HepG2 (cell line): ENCODE measurements at places on chromosomes 5 and 9. TPM values are rescaled to one million over a fixed set of nuclear protein-coding genes. Genes with fewer than 3 reads are reported as not detected.

GRCh38 chr5:149125386-149125891 lies 15.9 kb upstream of the ABLIM3 start:
- no peaks in the 10 kb centered on the region for H3K36me3 ChIP-seq
- no peak overlapping the region for H3K27ac ChIP-seq
- H3K27me3 ChIP-seq, result no peaks in the 10 kb centered on the region; the same call in 1 of the 2 replicates
- no peak overlapping the region for H3K4me3 ChIP-seq
- no peaks in the 10 kb centered on the region for H3K4me1 ChIP-seq

DNA sequence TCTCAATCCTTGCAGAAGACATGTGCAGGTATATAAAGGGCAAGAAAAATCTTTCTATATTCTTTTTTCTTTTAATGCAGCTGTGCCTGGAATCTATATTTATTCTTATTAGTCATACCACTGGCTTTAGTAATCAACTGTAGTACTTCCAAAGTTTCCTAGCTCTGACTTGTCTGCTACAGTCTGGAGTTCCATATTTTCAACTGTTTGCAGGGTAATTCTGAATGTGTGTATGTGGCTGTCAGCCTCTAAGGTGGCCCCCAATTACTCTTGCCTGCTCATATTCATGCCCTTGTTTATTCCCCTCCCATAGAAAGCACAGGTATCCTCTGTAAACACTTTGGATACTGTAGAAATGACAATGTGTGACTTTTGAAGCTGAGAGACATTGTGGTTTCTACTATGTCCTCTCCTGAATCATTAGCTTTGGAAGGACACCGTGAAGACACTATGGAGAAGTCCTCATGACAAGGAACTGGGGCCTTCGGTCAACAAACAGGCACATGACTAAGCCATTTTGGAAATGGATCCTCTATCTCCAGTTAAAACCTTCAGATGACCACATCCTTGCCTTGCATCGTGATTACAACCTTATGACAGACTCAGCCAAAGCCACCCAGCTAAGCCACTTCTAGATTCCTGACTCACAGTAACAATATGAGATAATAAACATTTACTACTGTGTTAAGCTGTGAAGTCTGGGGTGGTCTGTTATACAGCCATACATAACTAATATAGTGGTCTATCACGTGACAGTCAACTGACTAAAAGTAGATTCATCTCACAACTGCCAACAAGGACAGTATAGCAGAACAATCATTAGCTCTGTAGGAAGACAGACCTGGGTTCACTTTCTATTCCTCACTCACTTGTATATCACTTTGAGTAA lies 49.5 kb upstream of the SUSD1 start:
- peaks cover 8% of the 10 kb centered on the region for H3K36me3 ChIP-seq
- no peak for DNase-seq
- H3K4me1 ChIP-seq, result no peaks in the 10 kb centered on the region
- H3K27ac ChIP-seq, result no peak overlapping the region

DNA sequence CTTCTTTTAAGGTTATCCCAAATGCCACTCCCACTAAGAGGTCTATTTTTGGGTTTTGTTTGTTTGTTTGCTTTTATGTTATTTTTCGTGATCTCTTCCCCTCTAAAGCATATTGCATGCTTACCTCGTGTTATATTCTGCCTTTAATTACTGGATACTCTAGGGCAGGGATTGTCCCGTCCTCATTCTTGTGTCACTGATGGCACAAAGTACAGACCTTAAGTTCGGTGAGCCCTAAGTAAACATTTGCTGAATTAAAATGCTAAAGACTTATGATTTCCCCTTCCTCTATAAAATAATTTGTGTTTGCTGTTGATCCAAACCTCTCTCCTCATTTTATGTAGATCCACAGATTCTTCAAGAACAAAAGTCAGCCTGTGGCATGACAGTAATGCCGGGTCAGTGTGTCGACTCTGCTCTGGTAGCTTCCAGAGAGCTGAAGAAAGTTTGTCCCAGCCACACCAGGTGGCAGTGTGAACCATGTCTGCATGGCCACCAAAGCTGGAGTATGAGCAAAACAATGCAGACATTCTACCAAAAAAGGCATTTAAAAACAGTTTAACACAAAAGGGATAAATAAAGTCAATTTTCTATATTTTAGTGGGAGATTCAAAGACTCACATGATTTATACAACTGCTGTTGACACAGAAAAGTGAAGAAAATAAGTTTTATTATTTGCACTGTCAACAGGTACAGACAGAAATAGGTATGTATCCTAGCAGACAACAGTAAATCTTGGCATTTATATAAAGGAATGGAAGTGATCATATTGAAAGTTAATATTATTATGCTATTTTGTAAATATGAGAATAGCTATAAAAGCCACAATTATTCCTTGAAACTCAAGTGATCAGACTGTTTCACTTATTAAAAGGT lies 17.9 kb upstream of the POC5 start:
- H3K4me3 ChIP-seq, result no peak overlapping the region
- no peaks in the 10 kb centered on the region for H3K36me3 ChIP-seq
- DNase-seq, result peak; percentile 43
- no peaks in the 10 kb centered on the region for H3K27me3 ChIP-seq
- no peak overlapping the region for H3K27ac ChIP-seq
- H3K4me1 ChIP-seq, result 0 out of 2 replicates have a peak, but pooled peaks cover 5% of the 10 kb centered on the region

DNA sequence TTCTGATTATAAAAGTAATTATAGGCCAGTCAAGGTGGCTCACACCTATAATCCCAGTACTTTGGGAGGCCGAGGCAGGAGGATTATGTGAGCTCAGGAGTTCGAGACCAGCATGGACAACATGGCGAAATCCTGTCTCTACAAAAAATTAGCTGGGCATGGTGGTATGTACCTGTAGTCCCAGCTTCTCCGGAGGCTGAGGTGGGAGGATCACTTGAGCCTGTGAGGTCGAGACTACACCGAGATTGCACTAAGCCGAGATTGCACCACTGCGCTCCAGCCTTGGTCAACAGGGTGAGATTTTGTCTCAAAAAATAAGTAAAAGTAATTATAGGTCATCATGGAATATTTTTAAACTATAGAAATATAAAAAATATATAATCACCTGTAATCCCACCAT lies 18.1 kb downstream of the IRF1 start:
- no peak overlapping the region for H3K4me3 ChIP-seq
- H3K4me1 ChIP-seq, result peaks cover 68% of the 10 kb centered on the region
- H3K36me3 ChIP-seq, result no peaks in the 10 kb centered on the region
- H3K27ac ChIP-seq, result no peak overlapping the region
- no peak for DNase-seq

- H3K4me1 ChIP-seq, result peaks cover 51% of the 10 kb centered on the region
- peak overlapping the region; percentile 99 for H3K27ac ChIP-seq
- no peaks in the 10 kb centered on the region for H3K27me3 ChIP-seq
- no peak for DNase-seq
- H3K36me3 ChIP-seq, result no peaks in the 10 kb centered on the region
Observed at GRCh38 chr5:138033386-138033808, 518 bp upstream of the FAM13B start.

- H3K27ac ChIP-seq, result no peak overlapping the region
- H3K36me3 ChIP-seq, result no peaks in the 10 kb centered on the region
- H3K27me3 ChIP-seq, result no peaks in the 10 kb centered on the region; the same call in 2 of the 3 replicates
- no peak overlapping the region for H3K4me3 ChIP-seq
Observed at GRCh38 chr5:136423944-136424606, 58.7 kb upstream of the TRPC7 start.

DNA sequence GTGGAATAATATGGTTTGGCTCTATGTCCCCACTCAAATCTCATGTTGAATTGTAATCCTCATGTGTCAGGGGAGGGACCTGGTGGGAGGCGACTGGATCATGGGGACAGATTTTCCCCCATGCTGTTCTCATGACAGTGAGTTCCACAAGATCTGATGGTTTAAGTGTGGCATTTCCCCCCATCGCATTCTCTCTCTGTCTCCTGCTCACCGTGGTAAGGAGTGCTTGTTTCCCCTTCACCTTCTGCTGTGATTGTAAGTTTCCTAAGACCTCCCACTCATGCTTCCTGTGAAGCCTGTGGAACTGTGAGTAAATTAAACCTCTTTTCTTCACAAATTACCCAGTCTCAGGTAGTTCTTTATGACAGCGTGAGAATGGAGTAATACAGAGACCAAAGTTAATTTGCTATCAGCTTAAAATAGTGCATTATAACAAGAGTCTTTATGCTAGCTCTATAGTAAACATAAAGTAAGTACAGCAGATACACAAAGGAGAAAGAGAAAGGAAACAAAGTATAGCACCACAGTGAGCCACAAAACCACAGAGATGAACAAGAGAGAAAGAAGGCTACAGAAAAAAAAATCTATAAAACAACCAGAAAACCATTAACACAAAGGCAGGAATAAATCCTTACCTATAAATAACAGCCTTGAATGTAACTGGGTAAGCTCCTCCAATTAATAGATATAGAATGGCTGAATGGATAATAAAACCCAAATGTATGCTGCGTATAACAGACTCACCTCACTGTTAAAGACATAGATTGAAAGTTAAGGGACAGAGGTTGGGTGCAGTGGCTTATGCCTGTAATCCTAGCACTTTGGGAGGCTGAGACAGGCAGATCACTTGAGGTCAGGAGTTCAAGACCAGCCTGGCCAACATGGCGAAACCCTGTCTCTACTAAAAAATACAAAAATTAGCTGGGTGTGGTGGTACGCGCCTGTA lies 39.7 kb downstream of the RAPGEF6 start:
- no peak overlapping the region for H3K27ac ChIP-seq
- no peak for DNase-seq
- no peak overlapping the region for H3K4me3 ChIP-seq
- peaks cover 21% of the 10 kb centered on the region; the same call in 1 of the 2 replicates for H3K4me1 ChIP-seq
- no peaks in the 10 kb centered on the region for H3K27me3 ChIP-seq
- peaks cover 4% of the 10 kb centered on the region for H3K36me3 ChIP-seq

DNA sequence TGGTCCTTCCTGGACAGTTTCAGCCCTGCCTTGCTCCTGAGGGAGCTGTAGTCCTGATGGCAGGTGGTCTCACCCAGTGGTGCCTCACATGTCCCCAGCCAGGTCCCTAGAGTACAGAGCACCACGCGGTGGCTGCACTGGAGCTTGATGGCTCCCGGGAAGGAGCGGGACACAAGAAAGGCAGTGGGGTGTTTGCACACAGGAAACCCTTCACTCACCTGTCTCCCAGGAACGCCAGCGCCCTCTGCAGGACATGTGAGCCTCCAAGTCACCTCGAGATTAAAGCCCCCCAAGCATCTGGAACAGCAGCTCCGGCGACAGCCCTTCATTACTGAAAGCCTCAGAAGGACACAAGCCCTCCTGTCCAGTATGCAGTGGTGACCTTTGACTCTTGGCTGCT lies 19.9 kb upstream of the TMEM250 start:
- H3K27me3 ChIP-seq, result peaks cover 50% of the 10 kb centered on the region
- H3K27ac ChIP-seq, result no peak overlapping the region
- H3K4me1 ChIP-seq, result peaks cover 7% of the 10 kb centered on the region
- no peak overlapping the region for H3K4me3 ChIP-seq
- H3K36me3 ChIP-seq, result no peaks in the 10 kb centered on the region
- DNase-seq, result peak; percentile 44

GRCh38 chr9:105157171-105157583 lies 87.3 kb upstream of the SLC44A1 start:
- no peaks in the 10 kb centered on the region for H3K36me3 ChIP-seq
- H3K4me3 ChIP-seq, result no peak overlapping the region
- H3K27ac ChIP-seq, result no peak overlapping the region
- peak; percentile 24 for DNase-seq
- peaks cover 24% of the 10 kb centered on the region for H3K4me1 ChIP-seq
- no peaks in the 10 kb centered on the region for H3K27me3 ChIP-seq

GRCh38 chr9:33995449-33995848 lies 53.2 kb downstream of the UBAP2 start:
- no peaks in the 10 kb centered on the region for H3K27me3 ChIP-seq
- H3K4me3 ChIP-seq, result no peak overlapping the region
- no peaks in the 10 kb centered on the region for H3K4me1 ChIP-seq
- H3K27ac ChIP-seq, result no peak overlapping the region

DNA sequence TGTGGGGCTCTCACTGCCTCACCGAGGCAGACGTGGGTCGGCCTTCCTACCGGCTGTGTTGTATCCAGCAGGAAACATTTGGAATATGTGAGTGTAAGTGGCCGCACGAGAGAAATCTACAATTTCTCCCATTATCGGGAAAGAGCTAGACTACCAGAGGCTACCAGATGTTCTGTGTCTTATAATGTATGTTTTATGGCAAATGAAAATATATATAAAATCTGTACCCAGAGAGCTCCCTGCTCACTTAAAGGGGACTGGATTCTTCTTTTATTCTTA lies 69.5 kb upstream of the PITX1 start:
- H3K4me1 ChIP-seq, result peaks cover 17% of the 10 kb centered on the region
- no peak overlapping the region for H3K4me3 ChIP-seq
- H3K27me3 ChIP-seq, result no peaks in the 10 kb centered on the region
- no peak for DNase-seq
- H3K36me3 ChIP-seq, result no peaks in the 10 kb centered on the region
- H3K27ac ChIP-seq, result no peak overlapping the region

DNA sequence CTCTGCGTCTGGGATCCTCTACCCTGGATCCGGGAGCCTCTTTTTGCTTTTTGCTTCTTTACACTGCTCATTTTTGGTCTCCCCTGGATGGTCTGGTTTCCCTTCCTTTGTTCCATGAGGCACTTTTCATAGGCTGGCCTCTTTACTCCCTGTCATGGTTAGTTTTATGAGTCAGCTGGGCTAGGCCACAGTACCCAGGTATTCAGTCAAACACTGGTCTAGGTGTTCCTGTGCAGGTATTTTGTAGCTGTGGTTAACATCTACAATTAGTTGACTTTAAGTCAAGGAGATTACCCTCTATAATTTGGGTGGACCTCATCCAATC lies 17.5 kb downstream of the ANKRD33B start:
- no peak overlapping the region for H3K27ac ChIP-seq
- H3K4me1 ChIP-seq, result no peaks in the 10 kb centered on the region
- DNase-seq, result no peak
- no peaks in the 10 kb centered on the region for H3K36me3 ChIP-seq

DNA sequence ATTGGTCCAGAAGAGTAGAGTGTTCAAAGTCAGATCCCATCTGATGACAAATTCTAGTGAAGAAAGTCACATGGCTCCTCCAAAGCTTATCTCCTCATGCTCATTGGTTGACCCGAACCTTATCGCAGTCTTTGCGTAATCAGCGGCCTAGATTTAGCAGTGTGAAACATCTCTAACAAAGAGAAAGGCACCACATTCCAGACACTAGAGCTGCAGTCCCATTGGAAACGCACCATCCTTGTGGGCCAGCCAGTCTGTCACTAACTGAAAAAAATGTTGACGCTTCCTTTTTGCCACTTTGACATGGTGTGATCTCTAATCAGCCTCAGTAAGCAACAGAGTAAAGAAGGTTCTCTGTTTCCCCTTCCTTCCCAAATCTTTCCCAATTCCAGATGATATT lies 458.0 kb upstream of the WWC1 start:
- H3K27me3 ChIP-seq, result no peaks in the 10 kb centered on the region
- H3K36me3 ChIP-seq, result no peaks in the 10 kb centered on the region
- H3K4me3 ChIP-seq, result no peak overlapping the region
- H3K27ac ChIP-seq, result no peak overlapping the region
- no peaks in the 10 kb centered on the region for H3K4me1 ChIP-seq
- no peak for DNase-seq

GRCh38 chr5:76256116-76256889 lies 146.8 kb upstream of the IQGAP2 start:
- peaks cover 1% of the 10 kb centered on the region; the same call in 1 of the 2 replicates for H3K27me3 ChIP-seq
- no peaks in the 10 kb centered on the region for H3K36me3 ChIP-seq
- H3K4me3 ChIP-seq, result no peak overlapping the region
- H3K4me1 ChIP-seq, result no peaks in the 10 kb centered on the region
- H3K27ac ChIP-seq, result no peak overlapping the region

GRCh38 chr9:13165956-13166355 lies 113.5 kb downstream of the MPDZ start:
- H3K36me3 ChIP-seq, result peaks cover 3% of the 10 kb centered on the region; the same call in 1 of the 3 replicates
- no peaks in the 10 kb centered on the region for H3K4me1 ChIP-seq
- no peaks in the 10 kb centered on the region for H3K27me3 ChIP-seq
- DNase-seq, result no peak

Gene EGFLAM
- not detected in 2 replicates for total RNA-seq

Gene PCDHB15
- total RNA-seq, result 0.22 and 0.27 TPM in 2 replicates

Gene SURF1
- 10.6 and 17.8 TPM in 2 replicates for total RNA-seq

Gene SLC36A3
- total RNA-seq, result not detected in 2 replicates

Gene FAM221B
- not detected in 2 replicates for total RNA-seq
